Activated T-helper 17 cell treated with anti-CD3 and anti-CD28 coated beads, Interleukin-2, amount 50 U/mL, for 72 hours (primary cell): ENCODE measurements at places on chromosomes 7 and 10.

DNA sequence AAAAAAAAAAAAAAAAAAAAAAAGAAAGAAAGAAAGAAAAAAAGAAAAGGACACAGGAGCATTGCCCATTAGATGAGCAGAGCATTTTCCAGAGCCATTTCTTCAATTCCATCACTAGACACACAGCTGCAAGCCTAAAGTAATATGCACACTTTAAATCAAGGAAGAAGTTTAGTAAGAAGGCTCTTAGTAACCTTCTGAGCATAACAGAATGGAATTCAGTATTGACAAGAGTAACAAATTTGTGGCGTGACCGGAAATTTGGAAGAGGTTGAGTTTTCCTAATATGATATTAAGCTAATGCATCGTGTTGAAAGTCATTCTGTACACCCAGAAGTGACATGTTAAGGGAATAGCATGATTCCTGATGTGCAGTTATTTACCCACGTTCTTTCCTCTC, 35.3 kb downstream of the SMURF1 start:
- no peak for ATAC-seq

DNA sequence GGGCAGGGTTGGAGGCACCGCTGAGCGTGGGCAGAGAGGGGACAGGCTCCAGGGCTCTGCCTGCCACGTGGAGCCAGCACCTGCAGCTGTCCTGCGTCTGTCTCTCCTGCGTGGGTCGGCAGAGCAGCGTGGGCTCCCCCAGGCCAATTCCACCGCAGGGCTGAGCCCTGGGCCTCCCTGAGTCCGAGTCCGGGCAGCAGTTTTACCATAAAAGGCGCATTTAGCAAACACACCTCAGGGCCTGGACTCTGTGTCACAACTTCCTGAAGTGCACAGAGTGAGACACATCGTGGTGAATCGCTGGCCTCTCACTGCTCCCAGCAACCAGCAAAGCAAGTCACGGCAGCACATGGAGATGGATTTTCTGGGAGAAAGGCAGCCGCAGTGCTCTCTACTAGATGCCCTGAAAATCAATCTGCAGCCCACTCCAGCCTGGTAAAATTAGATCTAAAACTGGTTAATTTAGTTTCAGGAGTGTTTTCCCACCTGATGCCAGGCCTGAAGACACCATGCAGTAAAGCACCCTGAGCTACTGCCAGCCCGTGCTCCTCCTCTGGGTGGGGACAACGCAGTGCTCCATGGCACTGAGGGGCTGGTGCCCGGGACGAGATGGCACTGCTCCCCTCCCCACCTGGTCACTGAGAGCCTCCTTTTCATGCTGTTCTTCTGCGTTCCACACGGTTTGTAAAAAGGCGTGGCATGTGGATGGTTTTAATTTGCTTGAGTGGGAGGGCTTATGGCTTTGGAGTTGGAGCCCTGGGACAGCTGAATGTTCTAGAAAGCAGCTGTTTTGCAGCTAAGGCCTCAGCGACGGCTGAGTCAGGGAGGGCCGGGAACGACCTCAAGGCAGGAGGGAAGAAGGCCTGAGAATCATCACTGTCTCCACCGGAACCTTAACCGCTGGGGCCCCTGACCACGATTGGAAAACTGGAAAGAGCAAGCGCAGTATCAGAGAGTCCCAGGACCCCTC, 336.9 kb downstream of the ADARB2 start:
- ATAC-seq, result no peak

GRCh38 chr10:112768121-112768520, 181.9 kb upstream of the TCF7L2 start:
- no peak for ATAC-seq

GRCh38 chr10:84340187-84340586, 11.8 kb downstream of the CCSER2 start:
- no peak for ATAC-seq

DNA sequence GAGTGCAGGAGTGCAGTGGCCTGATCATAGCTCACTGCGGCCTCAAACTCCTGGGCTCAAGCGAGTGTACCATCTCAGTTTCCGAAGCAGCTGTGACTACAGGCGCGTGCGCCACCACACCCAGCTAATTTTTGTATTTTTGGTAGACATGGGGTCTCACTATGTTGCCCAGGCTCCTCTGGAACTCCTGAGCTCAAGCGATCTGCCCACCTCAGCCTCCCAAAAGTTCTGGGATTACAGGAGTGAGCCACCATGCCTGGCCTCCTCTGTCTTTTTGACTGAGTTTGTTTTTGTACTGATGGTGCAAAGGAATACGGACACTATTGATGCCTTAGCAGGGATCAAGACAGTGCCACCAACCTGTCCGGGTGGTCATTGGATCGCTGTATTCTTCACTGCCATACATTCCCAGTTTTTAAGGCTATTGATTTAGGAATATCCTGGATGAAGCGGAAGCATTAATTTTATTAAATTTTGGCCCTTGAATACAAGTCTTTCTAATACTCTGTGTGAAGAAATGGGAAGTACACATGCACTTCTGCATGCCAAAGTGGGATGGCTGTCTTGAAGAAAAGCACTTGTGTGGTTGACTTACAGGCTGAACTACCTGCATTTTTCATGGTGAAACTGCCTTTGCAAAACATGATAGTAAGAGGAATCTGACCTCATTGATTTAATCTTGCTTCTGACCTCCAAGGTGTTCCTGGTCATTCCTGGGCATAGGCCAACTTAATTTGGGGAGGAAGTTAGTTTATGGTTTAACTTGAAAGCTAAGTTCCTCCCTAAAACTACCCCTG, 2.1 kb upstream of the CUL2 start:
- no peak for ATAC-seq

DNA sequence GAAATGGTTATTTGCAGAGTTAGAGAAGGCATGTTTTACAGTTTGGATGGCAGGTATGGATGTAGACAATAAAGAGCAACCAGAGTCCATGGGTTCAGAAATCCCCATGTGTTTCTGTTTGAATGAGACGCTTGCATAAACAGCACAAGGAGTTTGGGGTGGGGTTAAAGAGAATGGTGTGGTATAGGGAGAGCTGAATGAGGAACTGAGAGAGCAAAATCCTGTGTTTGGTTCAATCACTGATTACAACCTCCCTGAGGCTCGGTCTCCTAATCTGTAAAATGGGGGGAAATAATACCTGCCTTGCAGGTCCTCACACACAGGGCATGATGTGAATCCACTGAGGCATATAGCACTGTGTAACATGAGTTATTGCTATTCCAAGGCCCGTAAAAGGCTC, 23.7 kb downstream of the CAV1 start:
- ATAC-seq, result no peak

DNA sequence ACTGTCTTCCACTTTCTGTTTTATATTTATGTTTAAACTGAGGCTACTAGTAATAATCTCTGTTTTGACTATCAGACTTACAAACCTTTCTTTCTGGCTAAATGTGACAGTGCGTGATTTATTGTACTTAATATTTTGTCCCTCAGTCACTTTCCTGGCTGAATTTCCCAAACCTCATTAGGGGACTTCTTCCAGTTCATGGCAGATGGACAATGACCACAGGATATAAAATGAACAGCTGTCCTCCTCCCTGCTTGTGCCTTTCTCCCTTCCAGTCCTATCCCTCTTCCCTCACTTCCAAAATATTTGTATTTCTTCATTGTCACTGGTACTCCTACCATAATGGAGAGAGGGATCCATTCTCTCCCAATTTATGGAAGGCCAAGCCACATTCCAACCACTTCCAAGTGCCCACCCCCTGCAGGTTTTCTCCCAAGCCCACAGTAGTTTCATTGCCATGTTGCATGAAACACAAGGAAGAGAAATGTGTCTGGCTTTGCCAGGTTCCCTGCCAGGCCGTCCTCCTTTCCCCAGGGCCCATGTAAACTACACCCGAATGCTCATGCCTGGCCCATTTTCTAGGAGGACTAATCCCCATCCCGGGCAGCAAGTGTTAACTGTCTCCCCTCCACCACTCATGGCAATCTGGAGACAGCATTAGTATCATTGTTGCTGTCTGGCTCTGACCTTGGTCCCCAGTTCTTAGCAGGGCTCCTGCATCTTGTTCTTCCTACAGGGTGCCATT, 269.5 kb upstream of the SLC26A5 start:
- ATAC-seq, result no peak

DNA sequence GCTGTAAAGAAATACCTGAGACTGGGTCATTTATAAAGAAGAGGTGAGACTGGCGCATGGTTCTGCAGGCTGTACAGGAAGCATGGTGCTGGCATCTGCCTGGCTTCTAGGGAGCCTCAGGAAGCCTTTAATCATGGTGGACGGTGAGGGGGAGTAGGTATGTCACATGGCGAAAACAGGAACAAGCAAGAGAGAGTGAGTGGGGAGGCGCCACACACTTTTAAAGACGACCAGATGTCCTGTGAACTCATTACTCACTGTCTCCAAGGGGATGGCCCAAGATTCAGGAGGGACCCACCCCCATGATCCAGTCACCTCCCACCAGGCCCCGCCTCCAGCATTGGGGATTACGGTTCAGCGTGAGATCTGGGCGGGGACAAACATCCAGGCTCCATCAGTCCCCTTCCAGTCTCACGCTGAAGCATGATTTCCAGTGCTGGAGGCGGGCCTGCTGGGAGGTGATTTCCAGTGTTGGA, 3.2 kb downstream of the ZNF316 start:
- ATAC-seq, result peak; percentile 36

DNA sequence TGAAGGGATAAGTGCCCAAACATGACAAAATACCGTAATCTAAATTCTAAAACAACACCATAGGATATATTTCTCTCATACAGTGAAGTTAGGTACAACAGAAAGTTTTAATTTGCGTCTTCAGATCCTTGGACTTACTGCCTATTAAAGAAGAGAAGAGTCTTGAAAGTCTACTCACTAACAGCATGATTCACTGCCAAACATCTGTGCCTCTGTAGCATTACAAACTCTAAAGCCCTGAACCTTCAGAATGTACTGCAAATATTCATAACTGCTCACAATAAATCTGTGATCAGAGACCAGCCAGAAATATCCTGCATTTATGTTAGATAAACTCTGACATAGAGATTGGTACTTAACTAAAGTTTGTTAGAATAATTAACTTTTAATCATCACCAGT, 365.3 kb downstream of the PARD3 start:
- ATAC-seq, result no peak

- ATAC-seq, result no peak
These were observed 76.9 kb upstream of the MGMT start for GRCh38 chr10:129390147-129390546.
